ENCODE measurements at places on chromosomes 11 and 22. TPM values are rescaled to one million over a fixed set of nuclear protein-coding genes. Genes with fewer than 3 reads are reported as not detected.

Gene PLAAT4
- total RNA-seq = 7.4 TPM

Gene GGTLC2
- total RNA-seq = not detected

Gene FOXRED2
- total RNA-seq = 25.3 TPM

Gene SEPTIN3
- total RNA-seq = 0.36 TPM

Gene SIK2
- 7.6 TPM for total RNA-seq

Gene DDTL
- total RNA-seq = not detected
